ENCODE measurements at places on chromosomes 4 and X.

DNA sequence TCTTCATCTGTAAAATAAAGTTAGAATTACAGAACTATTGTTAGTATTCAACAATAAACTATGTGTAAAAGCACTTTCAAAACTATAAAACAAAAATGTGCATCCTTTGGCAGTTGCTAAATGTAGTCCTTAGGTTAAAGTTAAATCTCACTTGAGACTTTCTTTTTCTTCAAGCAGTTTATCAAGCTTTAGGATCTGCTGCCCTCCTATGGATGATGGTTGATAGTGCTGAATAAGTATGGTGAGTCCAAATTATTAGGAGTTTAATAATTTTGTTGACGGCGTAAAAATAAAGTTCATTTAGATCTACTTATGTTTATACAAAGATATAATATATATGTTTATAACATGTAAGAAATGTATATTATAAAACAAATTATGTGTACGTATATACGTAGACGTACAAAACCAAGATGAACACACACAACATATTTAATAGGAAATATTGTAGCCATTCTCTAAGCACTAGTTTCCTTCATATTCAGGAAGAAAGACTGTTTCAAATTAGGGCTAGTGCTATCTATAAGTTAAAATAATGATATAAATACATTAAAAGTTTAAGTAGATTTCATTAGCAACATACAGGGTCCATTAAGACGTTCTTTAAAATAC, 22.3 kb downstream of the UGT2A2 start:
- no peak for DNase-seq

DNA sequence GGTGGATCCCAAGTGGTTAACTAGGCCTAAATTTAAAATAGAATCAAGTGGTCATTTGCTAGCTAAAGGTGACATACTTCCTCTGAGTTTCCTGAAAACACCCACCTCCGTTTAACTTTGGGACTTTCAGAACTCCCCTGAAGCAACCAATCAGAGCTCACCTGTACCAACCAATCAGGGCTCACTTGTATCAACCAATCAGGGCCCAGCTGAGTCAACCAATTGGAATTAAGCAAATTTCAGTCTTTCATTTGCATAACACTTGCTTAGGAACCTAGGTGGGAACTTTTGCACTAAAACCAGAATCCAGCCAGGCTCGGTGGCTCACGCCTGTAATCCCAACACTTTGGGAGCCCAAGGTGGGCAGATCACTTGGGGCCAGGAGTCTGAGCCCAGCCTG, 15.9 kb downstream of the GPC4 start:
- no peak for DNase-seq

GRCh38 chr4:96312046-96312685, 472.3 kb downstream of the PDHA2 start:
- no peak for DNase-seq

- no peak for DNase-seq
Measured at GRCh38 chr4:7183161-7183560, 9.2 kb upstream of the SORCS2 start.

- no peak for DNase-seq
Measured at GRCh38 chr4:74891037-74891436, 41.9 kb upstream of the PARM1 start.

GRCh38 chrX:122500556-122500955, 683.5 kb upstream of the GRIA3 start:
- no peak for DNase-seq

GRCh38 chr4:42401171-42401570, 3.9 kb downstream of the SHISA3 start:
- DNase-seq = no peak

DNA sequence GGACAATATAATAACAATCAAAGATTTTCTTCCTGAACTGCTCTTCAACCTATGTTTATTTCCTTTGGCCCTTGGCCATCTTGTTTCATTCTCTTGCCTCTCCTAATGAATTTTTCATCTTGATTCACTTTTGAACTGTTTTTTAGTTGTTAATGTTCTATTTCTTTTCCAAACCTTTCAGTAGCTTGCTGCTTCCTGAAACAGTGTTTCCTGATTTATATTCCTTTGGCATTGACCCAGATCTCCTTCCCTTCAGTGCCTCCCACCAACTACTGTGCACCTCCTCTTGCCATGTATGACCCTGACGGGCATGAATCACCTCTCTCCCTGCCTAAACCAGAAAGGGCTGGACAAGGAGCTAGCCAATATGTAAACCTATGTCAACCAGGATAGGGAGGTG, 25.6 kb upstream of the SPP1 start:
- DNase-seq = no peak

DNA sequence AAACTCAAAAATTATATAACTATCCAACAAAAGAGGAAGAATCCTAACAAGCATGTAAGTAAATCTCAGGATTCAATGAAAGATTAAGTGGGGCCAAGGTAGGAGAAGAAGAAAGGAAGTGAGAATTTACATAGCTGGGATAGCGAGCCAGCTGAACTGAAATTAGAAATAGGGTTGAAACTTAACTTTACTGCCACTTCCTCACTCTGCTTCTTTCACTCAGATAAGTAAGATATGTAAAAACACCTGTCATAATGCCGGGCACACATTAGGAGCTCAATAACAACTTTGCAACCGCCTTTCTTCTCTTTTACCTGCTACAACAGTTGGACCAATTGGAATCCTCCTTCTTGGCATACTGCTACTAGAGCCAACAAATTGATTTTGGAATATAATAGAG, 129.4 kb downstream of the CNKSR2 start:
- no peak for DNase-seq

- DNase-seq = no peak
Measured at GRCh38 chr4:30538794-30539193, 181.4 kb upstream of the PCDH7 start.

- no peak for DNase-seq
Measured at GRCh38 chr4:548976-549375, 27.1 kb downstream of the TMEM271 start.

GRCh38 chr4:36722986-36723385, 441.6 kb downstream of the DTHD1 start:
- DNase-seq = no peak

DNA sequence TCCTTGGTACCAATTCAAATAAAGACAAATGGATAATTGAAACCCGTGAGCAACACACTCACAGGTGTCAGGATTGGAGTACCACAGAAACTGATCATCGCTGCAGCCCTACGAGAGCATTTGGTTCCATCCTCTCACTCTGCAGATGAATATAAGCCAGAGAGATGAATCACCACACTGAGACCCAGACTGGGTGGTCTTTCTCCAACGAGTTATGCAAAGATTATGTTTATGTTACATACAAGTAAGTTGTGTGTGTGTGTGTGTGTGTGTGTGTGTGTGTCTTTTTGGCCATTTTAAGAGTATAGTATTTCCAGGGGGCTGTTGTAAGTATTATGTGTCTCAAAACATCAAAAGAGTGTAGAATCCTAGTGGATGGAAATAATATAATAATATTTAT, 329.5 kb upstream of the ZFP42 start:
- DNase-seq = no peak

DNA sequence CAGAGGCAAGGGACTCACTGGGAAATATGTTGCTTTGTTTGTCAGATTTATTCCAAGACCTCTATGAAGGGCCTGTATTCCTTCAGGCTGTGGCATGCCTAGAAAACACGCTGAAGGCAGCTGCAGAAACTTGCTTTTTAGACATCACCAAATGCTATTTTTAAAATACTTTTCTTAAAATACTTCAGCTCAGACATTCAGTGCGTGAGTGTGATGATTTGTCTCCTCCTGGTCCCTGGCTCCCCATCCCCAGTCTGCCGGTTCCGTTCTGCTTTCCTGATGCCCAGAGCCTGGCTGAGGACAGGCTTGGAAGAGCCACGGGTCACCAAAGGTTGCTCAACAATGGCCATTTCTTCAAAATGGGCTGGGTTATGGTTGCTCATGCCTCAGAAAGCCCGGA, 55.0 kb downstream of the PSAPL1 start:
- DNase-seq = no peak

DNA sequence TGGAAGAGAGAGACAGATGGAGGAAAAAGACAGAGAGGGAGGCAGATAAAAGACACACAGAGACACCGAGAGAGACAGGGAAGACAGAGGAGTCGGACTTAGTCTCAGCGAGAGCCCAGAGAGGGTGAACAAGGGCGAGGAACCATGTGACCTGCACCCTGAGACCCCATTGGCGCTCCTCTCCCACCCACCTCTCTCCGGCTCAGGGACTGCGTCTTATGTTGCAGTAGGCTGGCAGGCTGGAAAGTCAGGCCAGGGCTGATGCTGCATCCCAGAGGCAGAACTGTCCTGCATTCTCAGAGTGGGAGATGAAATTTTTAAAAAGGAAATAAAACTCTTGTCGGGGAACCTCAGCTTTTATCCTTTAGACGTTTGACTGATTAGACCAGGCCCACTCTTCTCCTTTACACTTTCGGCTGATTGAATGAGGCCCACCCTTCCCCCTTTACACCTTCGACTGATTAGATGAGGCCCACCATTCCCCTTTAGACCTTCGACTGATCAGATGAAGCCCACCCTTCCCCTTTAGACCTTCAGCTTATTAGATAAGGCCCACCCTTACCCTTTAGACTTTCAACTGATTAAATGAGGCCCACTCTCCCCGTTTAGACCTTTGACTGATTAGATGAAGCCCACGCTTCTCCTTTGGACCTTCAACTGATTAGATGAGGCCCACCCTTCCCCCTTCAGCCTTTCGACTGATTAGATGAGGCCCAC, 29.5 kb upstream of the IL3RA start:
- DNase-seq = no peak

DNA sequence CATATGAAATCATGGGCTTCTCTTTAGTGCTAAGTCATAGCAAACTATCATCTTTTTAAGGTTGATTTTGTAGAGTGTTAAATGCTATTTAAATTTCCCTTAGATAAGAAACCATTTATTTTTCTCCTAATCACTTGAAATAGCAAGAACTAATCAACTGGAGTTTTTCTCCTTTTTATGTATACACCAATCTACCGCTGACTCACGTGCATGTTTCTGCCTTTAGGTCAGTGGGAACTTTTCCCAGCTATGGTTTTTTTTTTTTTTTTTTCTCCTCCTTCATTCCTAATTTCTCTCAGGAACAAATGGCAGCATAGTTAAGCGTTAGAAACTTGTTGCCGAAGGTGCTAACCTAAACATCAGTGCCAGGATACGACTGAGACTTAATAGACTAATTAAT, 176.4 kb downstream of the BMPR1B start:
- no peak for DNase-seq

GRCh38 chrX:22739276-22739675, 260.5 kb upstream of the DDX53 start:
- no peak for DNase-seq

GRCh38 chrX:19805046-19805690, 82.2 kb downstream of the SH3KBP1 start:
- no peak for DNase-seq

- DNase-seq = no peak
Measured at GRCh38 chr4:155906554-155907247, 3.2 kb downstream of the TDO2 start.

DNA sequence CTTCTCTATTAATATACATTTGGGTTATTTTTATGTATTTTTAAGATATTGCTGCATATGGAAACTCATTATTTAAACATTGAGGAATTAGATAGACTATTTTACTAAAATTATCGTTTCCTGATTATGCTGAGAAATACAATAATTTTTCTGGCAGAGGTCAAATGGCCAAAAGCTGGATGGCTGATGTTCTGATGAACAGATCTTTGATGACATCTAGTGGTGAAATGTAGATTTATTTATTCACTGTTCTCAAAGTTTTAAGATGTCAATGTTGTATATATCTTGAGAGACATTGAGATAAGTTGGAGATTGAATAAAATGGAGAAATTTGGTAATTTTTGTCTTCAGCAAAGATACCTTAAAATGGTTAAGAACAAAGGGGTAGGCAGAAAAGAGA, 96.2 kb downstream of the UGT8 start:
- peak; percentile 29 for DNase-seq

DNA sequence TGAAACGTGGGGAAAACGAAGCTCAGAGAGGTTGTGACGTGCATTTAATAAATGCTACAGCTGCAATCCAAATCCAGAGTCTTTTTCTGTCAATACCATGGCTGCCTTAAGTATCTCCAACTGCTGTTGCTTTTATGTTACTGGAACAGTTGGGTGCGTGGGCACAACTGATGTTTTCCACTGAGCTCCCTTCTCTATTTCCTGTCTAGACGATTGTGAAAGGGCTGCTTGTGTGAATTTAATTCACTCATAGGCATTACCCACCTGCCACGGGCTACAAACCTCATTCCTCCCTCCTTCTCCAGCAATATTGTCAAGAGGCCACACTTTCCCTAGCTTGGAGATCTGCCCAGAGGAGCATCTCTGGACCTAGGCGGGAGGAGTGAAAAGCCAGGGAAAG, 526.0 kb downstream of the MID1IP1 start:
- DNase-seq = peak; percentile 47

GRCh38 chr4:34771632-34772031, 1472.7 kb downstream of the ARAP2 start:
- no peak for DNase-seq

DNA sequence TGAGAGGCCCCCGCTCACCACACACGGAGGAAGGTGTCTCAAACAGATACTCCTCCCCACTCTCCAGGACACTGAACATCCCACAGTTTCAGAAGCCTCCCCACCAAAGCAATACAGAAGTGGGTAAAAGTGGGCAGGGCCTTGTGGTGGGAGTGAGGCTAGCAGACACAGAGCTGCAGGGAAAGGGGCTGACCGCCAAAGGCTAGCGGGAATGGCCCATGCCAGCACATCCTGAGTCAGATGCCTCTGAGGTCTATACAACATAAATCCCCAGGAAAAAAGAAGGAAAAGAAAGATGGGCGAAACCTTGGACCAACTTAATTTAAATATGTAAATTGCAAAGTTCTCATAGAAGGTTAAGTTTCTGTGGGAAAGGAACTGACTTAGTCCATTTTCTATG, 21.9 kb upstream of the ARHGAP10 start:
- DNase-seq = no peak

DNA sequence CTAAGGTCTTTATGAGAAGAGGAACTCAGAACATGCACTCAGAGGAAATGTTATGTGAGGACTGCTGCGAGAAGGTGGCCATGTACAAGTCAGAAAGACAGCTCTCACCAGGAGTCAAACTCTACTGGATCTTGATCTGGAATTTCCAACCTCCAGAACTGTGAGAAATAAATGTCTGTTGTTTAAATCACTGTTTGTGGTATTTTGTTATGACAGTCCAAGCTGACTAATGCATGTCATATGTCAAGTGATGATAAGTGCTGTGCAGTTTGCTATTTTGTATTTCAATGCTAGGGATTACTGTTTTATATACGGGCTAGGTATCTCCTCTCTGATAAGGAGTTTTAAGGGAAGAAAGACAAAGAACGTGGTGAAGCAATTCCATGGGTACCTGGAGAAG, 162.3 kb downstream of the CPEB2 start:
- DNase-seq = no peak

- no peak for DNase-seq
Measured at GRCh38 chr4:184896868-184897715, 71.3 kb upstream of the ACSL1 start.
